ENCODE measurements at places on chromosomes 3 and 15. TPM values are rescaled to one million over a fixed set of nuclear protein-coding genes. Genes with fewer than 3 reads are reported as not detected.

The AGBL1 gene
- not detected for total RNA-seq

The IL17RC gene
- total RNA-seq: 23.0 TPM

The DGKG gene
- total RNA-seq: 26.1 TPM

The C15orf39 gene
- total RNA-seq: 10.8 TPM

The PPP1R14D gene
- total RNA-seq: not detected

The GNAT1 gene
- not detected for total RNA-seq

The SLC2A2 gene
- not detected for total RNA-seq

The STX19 gene
- total RNA-seq: not detected

The ITIH1 gene
- not detected for total RNA-seq

The SLC7A14 gene
- not detected for total RNA-seq

The GCSAM gene
- not detected for total RNA-seq

The DNASE1L3 gene
- not detected for total RNA-seq

The EIF4E3 gene
- 0.97 TPM for total RNA-seq

The DUOXA2 gene
- total RNA-seq: not detected

The RETNLB gene
- total RNA-seq: not detected

The AMIGO3 gene
- total RNA-seq: not detected

The TMCO5A gene
- total RNA-seq: not detected

The C3orf49 gene
- total RNA-seq: not detected

The MITF gene
- 5.8 TPM for total RNA-seq

The COL8A1 gene
- 24.3 TPM for total RNA-seq
